T-helper 22 cell (primary cell): ENCODE measurements at places on chromosomes 11 and 22.

DNA sequence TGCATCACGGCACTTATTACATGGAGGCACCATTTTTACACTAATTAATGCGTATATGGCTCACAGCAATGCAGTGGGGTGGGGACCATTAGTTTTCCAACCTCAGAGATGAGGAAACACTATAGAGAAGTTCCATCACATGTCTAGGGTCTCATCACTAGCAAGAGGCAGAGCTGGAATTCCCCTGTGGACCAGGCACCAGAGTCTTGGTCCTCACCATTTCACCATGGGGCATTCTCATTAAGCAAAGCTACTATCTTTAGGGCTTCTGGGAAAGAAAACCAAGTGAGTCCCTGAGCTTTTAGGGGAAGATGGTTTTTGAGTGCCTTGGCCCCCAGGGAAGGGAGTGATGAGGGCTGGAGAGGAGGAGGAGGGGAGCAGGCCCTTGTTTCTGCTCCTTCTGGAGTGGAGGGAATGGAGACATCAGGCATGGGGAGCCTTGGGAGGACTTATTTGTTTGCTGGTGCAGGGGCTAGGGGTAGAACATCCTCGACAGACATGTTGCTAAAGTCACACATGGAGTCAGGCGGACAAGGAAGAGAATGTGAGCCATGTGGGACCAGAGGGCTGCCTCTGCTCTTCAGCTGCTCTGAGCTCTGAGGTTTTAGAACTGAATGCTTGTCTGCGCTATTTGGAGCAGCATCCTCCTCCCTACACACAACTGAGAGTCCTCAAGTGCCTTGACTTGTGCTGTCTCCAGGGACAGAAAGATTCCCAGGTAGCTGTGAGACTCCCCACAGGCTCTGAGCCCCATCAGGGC, 40.3 kb upstream of the ZBED5 start:
- no peak for DNase-seq

- no peak for DNase-seq
Observed at GRCh38 chr11:1899090-1899489, 7.4 kb upstream of the PRR33 start.

DNA sequence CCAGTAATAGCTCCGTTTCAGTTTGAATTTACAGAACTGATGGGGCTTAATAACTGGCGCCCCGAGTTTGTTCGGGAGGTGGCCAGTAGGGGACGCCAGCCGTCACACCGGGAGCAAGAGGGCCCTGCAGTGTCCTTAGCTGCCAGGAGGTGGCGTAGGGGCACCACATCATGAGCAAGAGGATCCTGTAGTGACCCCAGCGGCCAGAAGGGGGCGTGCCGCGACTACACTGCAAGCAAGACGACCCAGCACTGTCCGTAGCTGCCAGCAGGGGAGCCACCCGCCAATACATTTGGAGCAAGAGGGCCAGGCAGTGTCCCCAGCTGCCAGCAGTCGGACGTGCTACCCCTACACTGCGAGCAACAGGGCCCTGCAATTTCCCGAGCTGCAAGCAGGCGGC, 663.7 kb upstream of the B3GAT1 start:
- peak; percentile 11 for DNase-seq

GRCh38 chr11:70844387-70844786, 408.0 kb downstream of the SHANK2 start:
- no peak for DNase-seq
